ENCODE measurements at places on chromosomes 4 and X. TPM values are rescaled to one million over a fixed set of nuclear protein-coding genes. Genes with fewer than 3 reads are reported as not detected.

GRCh38 chrX:11664211-11665167, 1.2 kb downstream of the ARHGAP6 start:
- no peak for DNase-seq

DNA sequence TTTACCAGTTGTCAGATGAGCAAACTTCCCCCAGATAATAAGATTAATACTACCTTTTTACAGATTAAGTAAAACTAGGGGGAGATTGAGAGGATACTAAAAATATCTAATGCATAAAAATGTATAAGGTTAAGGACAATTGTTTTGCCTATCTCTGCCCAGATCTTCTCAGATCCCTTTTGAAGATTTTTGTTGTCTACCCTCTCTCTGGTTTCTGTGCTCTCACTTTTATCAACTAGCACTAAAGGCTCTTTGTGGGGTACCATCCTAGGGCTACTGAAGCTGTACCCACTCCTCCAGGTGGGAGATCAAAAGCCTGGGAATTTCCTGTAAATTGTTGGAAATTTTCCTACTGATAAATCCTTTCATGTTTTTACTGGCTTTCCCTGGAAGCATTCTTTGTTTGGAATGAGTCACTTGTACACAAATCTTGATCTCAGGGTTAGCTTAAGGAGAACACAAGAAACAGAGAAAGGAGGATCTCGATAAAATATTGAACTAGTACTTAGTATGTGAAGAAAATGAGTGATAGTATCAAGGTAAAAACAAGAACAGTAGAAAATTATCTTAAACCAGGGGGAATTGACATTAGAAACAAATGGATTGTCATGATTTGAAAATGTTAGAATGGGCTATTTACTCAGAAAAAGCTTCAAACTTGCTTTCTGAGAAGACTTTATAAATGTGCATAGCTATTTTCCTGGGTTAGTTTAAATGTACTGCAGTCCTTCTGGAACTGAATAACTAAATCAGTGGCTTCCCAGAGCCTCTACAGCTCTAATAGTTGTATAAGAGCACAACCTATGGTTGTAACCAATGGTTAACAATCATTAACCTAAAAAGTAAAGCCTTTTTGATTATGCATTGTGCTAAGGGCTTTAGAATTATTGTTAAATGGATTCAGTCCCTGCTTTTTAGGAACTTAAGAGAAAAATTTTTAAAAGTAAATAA, 679.9 kb upstream of the MAGEB2 start:
- DNase-seq = no peak

DNA sequence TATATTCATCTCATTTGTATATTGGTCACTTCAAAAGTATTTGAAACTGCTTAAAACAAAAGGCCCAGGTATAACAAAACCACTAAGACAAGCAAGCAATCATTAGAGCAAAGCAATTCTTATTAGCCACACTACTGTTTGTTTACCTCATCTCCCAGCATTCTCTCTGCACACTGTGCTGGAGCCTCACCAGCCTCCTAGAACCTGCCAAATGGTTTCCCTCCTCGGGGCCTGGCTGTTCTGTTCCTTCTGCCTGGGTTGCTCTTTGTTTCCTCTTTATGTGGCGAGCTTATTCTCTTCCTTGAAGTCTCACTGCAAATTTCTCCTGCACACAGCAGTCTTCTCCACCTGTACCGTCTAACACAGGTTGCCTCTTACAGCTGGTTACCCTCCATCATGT, 67.5 kb upstream of the MND1 start:
- DNase-seq = peak; percentile 28

GRCh38 chr4:44194365-44194764, 254.2 kb downstream of the KCTD8 start:
- no peak for DNase-seq

GRCh38 chrX:47523713-47524166, 37.3 kb upstream of the ARAF start:
- no peak for DNase-seq

GRCh38 chrX:73987166-73987565, 316.8 kb upstream of the ZCCHC13 start:
- DNase-seq = no peak

GRCh38 chr4:21992330-21992729, 43.8 kb upstream of the KCNIP4 start:
- peak; percentile 21 for DNase-seq

GRCh38 chrX:8179656-8180055, 8.6 kb upstream of the VCX2 start:
- peak; percentile 19 for DNase-seq

DNA sequence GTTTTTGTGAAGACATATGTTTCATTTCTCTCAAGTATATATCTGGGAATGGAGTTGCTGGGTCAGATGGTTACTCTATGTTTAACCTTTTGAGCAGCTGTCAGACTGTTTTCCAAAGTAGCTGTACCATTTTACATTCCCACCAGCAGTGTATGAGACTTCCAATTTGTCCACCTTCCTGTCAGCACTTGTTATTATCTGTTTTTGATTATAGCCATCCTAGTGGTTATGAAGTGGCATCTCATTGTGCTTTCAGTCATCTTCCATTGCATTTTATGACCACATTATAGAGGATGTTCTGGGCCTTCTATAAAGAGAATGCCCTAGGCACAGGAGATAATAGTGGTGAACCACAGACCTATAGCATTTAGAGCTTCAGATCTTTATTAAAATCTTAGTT, 39.2 kb downstream of the CLCN4 start:
- DNase-seq = no peak

DNA sequence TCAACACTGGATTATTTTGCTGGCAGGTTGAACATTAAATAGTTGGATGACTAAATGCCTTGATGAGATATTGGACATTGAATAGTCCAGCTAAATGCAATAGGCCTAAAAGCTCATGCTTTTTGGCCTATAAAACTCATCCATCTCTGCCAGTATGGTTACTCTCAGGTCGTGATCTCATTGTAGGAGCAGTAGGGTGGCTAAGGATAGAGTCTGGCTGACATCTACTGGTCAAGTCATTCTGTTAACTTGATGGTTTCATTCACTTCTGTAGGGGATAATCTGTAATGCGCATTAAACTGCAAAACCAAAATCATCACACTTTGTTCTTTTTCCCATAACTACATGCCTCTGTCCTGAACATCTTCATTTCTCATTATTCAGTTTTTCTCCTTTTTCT, 227.0 kb downstream of the DKK2 start:
- DNase-seq = peak; percentile 12

GRCh38 chr4:174524242-174524641, 2.0 kb upstream of the HPGD start:
- DNase-seq = no peak

GRCh38 chr4:33722800-33723516, 2521.4 kb downstream of the ARAP2 start:
- DNase-seq = peak; percentile 6

DNA sequence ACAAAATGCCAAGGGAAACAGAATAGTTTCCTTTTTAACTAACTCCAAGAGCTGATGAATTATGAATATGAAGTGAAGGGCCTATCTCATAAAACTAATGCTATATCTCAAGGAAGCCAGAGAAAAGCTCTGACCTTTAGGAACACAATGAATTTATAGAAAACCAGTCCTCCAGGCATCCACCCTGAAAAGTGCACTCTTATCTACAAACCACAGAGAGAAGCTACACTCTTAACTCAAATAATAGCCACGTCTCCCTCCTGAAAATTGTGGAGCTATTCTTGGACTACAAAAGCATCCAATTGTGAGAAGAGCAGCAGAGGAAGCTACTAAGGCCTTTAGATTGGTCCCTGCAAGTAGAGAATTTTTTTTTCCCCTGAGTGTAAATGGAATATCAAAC, 253.9 kb downstream of the IL15 start:
- no peak for DNase-seq

DNA sequence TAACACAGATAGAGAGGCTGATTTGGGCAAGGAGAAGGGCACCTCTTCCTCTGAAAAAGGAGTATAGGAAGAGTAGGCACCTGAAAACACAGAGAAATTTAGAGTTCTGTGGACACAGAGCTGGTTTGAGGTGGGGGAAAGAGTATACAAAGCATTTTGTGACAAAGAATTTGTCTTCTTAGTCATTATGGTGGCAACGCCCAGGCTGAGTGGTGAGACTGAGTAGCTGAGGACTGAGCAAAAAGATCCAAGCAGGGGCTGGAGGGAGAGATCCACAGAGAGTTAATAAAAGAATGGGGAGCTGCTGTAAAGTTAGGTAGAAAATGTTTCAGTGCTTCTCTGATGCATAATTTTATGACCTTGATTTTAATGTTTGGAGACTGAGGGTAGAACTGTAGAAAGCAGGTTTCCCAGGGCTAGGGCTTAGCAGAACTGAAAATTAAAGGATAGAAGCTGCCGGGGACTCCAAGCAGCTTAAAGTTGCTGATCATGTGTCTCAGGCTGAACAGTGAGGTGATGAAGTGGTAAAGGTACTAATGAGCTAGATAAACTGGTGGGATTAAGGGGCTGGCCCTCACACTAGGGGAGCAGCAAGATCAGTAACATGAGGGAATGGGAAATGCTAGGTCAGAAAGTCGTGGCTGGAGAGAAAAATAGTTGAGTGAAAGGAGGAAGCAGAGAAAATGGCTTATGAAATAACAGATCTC, 118.9 kb downstream of the CEP44 start:
- no peak for DNase-seq

SORCS2 gene
- polyA plus RNA-seq = 21.0 TPM
